Activated CD8-positive, alpha-beta memory T cell treated with anti-CD3 and anti-CD28 coated beads for 4 hours (primary cell): ENCODE measurements at places on chromosomes 12 and 14.

DNA sequence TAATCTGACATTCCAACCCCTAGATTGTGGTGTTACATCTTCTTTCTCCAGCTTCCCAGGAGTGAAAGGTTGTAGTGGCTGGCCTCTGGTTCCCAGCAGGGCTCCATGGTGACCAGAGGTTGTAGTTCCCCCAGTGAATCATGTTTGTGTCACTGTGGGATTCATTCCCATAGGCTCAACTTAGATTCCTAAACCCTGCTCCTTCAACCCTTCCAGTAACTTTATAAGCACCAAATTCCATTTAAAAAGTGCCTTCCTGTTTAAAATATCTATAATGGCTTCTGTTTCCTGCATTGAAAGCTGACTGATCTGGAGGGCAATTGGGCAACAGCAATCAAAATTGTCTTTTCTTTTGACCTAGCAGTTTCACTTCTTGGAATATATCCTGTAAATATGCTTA is 40.5 kb upstream of the TBC1D15 start:
- DNase-seq, result no peak

GRCh38 chr14:96408608-96409007 is 16.7 kb downstream of the AK7 start:
- DNase-seq, result no peak

GRCh38 chr12:47844264-47845019 is 24.7 kb upstream of the HDAC7 start:
- DNase-seq, result no peak

GRCh38 chr12:104664351-104664750 is 207.6 kb downstream of the CHST11 start:
- no peak for DNase-seq

- no peak for DNase-seq
Measured at GRCh38 chr14:93318927-93319326, 13.9 kb downstream of the BTBD7 start.

DNA sequence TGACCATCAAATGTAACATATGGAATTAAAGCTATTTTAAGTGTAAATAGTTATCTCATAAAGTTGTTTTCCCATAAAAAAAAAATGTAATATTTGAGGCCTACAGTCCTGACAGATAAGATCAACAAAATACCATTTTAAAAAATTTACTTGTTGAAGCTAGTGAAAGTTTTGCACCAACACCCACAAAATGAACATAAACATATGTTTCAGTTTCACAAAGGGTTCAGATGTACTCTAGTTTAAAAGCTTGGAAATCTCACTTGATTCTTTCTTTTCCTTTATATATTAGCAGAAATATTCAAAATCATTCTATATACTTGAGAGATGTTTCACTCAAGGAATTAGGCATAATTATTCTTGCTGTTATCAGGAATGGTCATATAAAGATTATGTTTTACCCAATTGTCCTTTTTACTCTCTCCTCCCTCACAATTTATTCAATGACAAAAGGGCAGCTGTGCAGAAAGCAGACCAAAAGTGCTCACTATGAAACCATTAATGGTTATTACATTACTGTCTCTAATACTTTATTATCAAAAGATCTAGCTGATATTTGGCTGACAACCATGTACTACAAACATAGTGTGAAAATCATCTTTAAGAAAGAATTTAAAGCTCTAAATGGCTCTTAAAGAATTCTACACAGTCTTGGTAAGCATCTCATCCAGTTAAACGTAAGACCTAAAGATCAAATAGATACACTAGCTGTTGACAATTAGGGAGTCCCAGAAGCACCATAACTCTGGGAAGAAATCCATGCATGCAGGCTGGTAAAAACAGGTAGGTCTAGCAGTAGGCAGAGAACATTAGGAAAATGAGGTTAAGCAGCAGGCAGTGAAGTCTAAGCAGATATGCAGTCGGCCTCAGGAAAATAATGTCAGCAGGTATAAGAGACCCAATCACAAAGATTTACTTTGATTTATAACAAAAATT is 28.8 kb downstream of the KIF21A start:
- no peak for DNase-seq

GRCh38 chr12:32105986-32106516 is 596 bp upstream of the BICD1 start:
- DNase-seq, result no peak

- no peak for DNase-seq
Measured at GRCh38 chr12:49925433-49926204, 21.9 kb upstream of the FAIM2 start.
